ENCODE measurements at places on chromosomes 7 and 10. TPM values are rescaled to one million over a fixed set of nuclear protein-coding genes. Genes with fewer than 3 reads are reported as not detected.

TMEM139 gene
- polyA plus RNA-seq, result not detected

PSD gene
- polyA plus RNA-seq, result 68.8 TPM

SPDYE5 gene
- polyA plus RNA-seq, result 0.26 TPM

TAS2R3 gene
- polyA plus RNA-seq, result not detected

SLC18A3 gene
- polyA plus RNA-seq, result not detected

ANKRD22 gene
- 1.3 TPM for polyA plus RNA-seq

ALKBH4 gene
- polyA plus RNA-seq, result 27.2 TPM

DCLRE1C gene
- polyA plus RNA-seq, result 7.5 TPM

PTF1A gene
- not detected for polyA plus RNA-seq

LGI1 gene
- 2.1 TPM for polyA plus RNA-seq

ARHGAP22 gene
- 0.15 TPM for polyA plus RNA-seq

HHEX gene
- not detected for polyA plus RNA-seq

PPP1R3A gene
- polyA plus RNA-seq, result 1.6 TPM

AUTS2 gene
- polyA plus RNA-seq, result 124 TPM

ACBD7 gene
- 7.8 TPM for polyA plus RNA-seq

FBXL13 gene
- polyA plus RNA-seq, result 0.57 TPM

Data from neural cell (in vitro differentiated cells).